DMS153 (cell line): ENCODE measurements at places on chromosomes 6 and 20.

DNA sequence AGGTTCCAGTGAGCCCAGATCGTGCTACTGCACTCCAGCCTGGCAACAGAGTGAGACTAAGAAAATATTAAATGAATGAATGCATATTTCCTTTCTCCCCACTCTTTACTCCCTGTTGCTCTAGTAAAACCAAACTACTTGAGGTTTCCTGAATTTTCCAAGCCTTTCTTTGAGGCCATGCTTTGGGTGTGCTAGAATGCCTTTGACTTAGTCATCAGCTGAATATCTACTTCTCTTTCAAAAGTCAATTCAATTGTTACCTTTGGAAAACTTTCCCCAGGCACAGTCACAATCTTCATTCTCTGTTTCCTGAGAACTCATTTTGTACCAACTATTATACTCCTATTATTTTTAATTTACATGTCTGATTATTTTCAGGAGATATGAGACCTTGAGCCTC lies 27.5 kb upstream of the CEP85L start:
- DNase-seq: no peak

GRCh38 chr20:13749811-13750210 lies 34.9 kb downstream of the ESF1 start:
- no peak for DNase-seq

DNA sequence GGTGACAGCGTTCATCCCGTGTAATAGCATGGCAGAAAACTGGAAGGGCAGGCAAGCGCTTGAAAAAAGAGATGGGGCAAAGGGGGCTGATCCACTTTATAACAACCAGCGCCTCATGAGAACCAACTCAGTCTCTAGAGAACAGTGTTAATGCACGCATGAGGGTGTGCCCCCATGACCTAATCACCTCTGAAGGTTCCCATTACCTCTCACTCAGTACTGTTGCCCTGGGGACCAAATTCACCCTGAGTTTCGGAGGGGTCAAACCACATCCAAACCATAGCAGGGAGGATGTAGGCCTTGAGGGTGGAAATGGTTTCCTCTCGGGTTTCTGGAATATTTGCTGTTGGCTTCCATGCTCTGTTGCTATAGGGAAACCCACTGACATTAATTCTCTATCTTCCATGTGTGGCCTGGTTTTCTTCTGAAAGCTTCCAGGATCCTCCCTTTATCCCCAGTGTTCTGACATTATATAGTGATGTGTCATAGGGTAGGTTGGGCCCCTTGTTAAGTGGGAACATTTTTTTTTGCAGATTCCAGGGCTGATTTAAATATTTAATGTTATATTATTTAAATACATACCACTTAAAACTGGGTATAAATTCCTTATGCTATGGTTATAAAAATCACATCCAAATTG lies 65.2 kb downstream of the PPP1R14C start:
- no peak for DNase-seq

- DNase-seq: no peak
Observed at GRCh38 chr20:61126369-61127195, 125.5 kb upstream of the CDH4 start.

DNA sequence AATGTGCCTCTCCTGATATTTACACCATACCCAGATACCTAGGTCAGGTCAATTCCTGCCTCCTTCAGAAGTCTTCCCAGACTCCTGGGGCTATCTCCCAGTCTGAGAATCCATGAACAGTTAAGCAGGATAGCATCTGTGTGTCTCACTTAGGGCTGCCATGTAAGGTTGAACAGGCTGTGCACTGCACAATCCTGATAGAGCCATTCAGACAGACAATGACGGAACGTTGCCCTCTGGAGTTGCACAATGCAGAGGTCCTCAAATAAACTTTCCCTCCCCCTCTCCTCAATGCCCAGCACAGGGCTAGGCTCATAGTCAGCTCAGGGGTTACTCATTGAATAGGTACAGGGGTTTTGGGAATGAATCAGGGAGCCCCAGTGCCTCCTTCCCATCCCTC lies 89.7 kb downstream of the CD40 start:
- DNase-seq: no peak

DNA sequence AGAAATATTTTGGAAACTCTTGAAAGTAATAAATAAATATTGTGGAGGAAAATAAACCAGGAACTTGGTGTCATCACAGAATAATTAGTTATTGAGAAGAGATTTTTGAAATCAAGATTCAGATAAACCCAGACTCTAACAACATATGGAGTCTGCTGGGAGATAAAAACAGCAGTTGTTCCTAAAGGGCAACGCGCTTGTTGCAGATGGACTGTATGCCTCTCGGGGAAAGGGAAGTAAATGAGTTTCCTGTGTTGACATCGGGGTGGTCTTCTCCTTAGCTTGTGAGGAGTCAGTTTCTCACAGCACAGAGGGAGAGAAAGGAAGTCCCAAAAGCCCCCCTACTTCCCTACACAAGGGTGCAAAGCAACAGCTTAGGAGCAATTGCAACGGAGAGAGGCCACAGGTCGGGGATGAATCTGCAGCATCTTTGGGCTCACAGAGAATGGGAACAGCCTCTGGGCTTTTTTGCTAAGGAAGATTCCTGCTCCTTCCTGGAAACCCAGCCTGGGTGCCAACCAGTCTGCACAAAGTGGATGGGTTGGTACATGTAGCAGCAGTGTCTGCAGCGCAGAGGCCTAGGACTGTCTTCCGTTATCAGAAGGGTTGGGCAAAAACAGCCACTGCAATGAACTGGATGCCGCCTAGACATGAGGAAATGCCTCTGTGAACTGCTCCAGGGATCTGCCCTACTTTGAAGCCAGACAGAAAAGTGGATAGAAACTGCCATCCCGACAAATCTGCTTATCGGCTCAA lies 603.0 kb upstream of the NRSN1 start:
- DNase-seq: no peak

GRCh38 chr20:615514-615913 lies 5.4 kb upstream of the TCF15 start:
- no peak for DNase-seq

GRCh38 chr6:2641044-2641725 lies 109.5 kb downstream of the MYLK4 start:
- no peak for DNase-seq

- DNase-seq: no peak
Observed at GRCh38 chr6:156597095-156597494, 180.1 kb upstream of the ARID1B start.

DNA sequence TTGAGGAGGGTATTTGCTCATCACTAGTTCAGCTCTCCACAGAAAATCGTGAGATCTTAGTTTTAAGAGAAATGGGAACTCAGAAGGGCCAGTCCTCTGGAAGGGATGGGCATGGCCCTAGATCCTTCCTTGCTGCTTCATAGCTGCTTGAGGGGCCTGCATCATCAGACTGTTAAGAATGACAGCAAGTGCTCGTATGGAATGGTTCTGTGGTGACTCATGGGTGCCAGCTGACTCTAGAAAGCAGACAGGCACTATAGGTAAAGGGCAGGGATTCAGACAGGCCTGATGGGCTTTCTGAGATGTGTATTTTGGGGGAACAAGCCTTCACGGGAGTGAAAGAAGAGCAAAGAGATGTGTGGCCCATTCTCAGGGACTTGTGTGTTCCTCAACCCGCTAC lies 90.8 kb downstream of the MYLK4 start:
- DNase-seq: no peak
